ENCODE measurements at places on chromosomes 6 and 20.

DNA sequence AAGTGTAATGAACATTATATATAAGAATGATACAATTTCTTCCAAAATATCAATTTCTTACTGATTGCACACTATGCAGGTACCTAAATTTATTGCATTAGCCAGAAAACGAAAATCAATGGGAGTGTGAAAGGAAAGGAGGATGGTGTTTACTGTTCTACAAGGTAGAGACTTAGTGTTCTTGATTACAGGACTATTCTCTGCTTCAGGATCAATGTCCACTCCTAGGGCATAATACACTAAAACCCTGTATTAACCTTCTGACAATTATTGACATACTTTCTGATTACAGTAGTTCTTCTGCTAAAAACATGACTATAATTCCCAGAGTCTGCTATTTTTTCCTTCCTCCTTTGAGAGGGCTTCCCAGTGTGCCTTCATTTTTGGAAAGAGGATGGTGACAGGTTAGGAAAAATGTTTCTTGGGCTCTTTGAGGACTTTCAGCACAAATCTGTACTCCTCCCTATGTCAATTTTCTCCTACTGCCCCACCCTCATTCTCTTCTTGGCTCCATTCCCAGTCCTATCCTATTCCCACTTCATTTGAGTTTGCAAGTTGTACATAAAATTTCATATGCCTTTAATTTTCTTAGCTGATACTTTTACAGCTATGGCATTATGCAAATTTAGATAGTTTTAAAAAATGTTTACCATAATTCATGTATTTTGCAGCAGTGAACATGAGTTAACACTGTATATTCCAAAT is 278.9 kb downstream of the CENPW start:
- DNase-seq = no peak

DNA sequence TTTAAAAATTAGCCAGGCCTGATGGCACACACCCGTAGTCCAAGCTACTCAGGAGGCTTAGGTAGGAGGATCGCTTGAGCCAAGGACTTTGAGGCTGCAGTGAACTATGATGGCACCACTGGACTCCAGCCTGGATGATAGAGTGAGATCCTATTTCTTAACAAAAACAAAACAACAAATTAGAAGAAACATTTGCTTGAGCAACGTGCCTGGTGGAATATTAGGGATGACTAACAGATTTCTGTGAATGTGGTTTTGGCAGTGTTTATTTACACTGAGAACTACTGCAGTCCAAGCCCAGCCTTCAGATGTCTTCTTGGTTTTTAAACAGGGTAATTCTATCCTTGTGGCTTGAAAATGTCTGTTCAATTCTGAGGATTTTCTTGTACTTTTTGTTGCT is 9.2 kb downstream of the PPP1R3G start:
- DNase-seq = no peak

DNA sequence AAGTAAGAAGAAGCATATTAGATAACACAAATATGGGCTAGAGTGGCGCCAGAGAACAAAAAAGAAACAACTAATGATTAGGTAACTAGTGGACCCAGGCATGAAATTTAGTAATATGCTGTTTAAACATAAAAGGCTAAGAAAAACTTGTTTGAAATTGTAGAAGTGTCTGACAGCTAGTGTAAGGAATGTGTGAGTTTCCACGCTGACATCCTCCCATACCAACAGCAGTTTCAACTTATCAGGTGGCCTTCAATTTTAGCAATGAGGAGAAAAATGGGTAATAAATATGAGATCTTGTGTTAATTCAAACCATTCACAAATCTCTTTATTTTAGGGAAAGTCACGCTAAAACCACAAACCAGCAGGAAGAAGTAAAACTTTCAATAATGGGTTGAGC is 440.2 kb upstream of the FLRT3 start:
- no peak for DNase-seq

GRCh38 chr6:19478992-19479391 is 358.2 kb upstream of the ID4 start:
- DNase-seq = no peak
